ENCODE measurements at places on chromosomes 3 and 15.

DNA sequence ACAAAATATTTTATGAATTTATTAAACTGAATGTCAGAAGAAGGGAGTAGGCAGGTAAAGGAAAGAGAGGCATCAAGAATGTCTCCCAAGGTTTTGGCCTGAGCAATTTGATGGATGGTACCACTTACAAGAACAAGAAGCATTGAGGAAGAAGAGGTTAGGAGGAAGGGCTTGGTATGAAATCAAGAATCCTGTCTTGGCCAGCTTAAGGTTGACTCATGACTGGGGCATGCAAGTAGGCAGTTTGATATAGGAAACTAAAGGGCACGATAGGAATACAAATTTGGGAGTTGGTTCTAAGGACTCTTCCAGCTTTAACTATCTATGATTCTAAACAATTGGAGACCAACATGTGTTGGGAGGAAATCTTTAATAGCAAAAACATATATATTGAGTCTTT lies 79.1 kb downstream of the NTRK3 start:
- DNase-seq, result no peak

DNA sequence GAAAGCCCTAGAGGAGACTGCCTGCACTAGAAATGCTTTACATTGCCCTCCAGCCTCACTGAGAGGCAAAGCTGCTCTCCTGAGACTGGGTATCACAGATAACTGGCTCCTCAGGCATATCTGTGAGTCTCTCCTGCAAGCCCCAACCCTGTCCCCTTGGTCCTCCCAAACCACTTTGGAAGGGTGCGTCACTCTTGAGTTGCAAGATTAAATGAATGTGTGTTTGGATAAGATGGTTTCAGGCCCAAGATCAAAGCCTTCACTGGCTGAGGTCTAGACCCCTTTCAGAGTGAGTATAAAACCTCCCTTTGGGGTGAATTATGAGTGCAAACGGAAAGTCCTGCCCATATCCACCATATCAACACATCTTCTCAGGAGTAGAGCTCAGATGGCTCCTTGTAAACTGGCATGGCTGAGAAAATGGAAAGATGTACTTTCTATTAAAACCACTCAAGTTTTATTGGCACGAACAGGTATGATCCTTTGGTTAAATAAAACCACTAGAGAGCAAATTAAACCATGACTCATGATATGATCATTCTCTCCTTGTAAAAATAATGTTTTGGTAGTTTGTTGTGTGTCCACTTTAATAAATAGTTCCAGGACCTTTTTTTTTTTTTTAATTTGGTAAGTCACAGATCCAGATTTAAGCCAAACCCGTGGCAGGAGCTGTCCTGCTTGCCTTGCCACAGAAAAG lies 164.0 kb downstream of the CHST2 start:
- no peak for DNase-seq

- no peak for DNase-seq
Observed at GRCh38 chr3:138939561-138940241, 7.2 kb downstream of the FOXL2 start.

- DNase-seq, result no peak
Observed at GRCh38 chr3:154936196-154936595, 143.9 kb upstream of the MME start.

DNA sequence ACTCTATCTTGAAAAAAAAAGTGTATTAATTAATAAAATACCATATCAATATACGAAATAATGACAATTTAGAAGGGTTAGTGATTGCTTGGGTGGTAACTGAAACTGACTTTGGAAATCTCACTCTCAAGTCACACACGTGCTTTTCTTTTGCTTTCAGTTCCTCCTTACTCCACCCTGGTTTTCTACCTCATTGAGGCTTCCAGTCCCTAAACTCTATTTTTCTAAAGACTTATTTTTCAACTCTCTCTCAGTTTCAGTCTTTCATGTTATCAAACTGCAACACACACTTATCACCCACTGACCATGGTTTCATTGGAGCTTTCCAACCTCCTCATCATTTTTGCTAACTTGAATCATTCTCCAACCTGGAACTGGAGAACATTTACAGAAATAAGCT lies 23.5 kb downstream of the IL12A start:
- DNase-seq, result no peak

DNA sequence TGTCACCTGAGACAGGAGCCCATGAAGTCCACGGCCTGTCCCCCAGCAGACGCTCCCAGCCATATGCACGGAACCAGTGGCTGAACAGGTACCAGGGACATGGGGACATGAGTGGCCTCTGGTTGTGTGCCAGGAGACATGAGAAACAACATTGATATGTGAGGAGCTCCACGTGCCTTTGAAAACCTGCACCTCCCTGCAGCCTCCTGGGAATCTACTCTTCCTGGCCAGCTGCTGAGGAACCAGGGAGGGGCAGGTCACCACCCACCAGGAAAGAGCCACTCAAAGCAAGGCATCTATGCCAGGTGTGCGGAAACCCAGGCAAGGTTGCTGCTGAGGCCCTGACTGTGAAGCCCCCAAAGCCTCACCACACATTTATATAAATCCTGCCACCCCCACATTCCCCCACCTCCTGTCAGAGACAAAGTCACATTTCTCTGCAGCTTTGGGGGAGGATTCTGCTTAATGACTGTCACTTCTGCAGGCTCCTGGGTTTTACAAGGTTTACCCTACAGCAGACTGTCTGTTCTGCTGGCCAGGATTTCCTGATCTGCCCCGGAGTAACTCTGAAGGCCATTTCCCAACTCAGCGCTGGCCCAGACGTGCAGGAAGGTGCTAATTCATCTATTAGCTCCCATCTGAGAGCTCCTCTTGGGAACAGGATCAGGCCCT lies 110.8 kb downstream of the ADCY5 start:
- DNase-seq, result no peak

- DNase-seq, result no peak
Observed at GRCh38 chr3:46660003-46660402, 33.5 kb downstream of the ALS2CL start.

GRCh38 chr3:140505876-140506275 lies 172.0 kb upstream of the TRIM42 start:
- DNase-seq, result no peak

DNA sequence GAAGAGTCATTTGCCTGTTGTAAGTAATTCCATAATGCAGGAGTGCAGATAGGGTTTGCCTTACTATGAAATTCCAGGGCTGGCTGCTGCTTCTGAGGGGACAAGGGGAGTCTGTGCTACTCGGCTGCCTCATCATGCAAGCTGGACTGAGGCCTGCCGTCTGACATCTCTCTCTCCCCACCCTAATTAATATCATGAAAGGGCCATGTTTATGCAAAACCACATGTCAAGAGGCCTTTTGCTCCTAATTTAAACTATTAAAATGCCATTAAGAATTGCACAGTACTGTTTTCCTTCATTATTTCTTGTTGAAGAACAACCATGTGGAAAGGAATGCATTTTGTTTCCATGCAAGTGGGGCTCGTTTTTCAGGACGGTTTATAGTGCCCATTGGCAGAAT lies 26.3 kb downstream of the CHST2 start:
- DNase-seq, result no peak

- no peak for DNase-seq
Observed at GRCh38 chr3:98766924-98767323, 3.8 kb downstream of the ST3GAL6 start.
